Choroid plexus epithelial cell (primary cell): ENCODE measurements at places on chromosomes 2 and 18.

GRCh38 chr2:150619607-150620330 lies 132.3 kb upstream of the RND3 start:
- DNase-seq = peak; percentile 89

DNA sequence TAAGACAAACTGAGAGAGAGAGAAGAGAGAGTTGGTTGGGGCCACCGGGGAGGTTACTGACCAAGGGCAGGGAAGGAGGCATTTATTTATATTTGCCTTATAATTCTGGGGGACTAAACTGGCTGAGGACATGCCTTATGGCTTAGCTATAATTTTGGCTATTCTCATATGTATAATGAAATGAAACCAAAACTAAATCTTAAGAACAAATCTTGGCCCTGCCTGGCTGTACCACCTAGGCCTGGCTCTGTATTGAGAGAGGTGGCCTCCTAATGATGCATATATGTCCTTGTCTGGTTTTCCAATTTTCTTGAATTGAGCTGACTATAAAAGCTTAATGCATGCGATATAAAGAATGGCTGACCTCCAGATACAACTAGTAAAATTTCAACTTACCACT lies 3.5 kb upstream of the PPP1CB start:
- DNase-seq = no peak

- peak; percentile 75 for DNase-seq
Observed at GRCh38 chr2:218397820-218398436, 1.7 kb upstream of the CTDSP1 start.

DNA sequence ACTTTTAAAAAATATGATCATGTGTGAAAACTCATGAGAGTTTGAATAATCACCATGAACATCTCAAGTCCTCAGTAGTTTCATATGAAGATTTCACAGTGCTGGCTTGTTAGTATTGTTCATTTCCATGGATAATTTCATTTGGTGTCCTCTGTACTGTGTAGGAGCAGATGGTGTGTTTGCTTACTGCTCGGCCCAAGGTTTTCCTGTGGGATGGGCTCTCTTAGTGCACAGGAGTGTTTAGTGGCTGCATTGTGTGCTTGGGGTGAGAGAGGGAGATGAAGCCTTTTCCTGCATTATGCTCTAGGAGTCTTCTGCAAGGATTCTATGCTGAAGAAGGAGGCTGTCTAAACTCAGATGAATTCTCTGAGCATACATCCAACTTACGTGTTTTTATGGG lies 270.6 kb downstream of the SOCS6 start:
- DNase-seq = no peak

DNA sequence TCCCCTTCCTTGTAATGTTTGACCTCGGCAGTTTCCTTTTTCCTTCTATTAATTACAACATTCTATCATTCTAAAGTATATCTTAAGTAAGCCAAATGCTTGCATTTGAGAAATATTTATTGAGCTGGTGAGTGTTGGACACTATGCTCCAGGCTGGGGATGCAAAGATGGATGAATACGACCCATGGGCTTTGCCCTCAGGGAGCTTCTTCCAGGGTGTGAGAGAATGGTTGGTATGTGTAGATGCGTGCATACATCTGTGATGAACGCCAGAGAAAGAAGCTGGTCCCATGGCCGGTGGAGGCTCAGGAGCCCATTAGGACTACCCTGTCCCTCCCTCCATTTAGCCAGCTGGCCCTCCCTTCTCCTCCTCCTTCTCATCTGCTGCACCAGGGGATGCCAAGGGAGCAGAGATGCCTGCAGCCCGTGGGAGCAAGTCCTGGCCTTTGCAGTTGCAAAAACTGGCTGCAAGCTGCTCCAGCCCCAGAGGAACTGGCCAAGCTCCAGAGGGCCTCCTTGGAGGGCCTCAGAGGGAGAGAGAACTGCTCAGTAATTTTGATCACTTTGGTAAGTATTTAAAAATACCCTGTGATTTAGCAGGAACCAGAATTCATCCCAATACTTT lies 65.7 kb upstream of the FOSL2 start:
- DNase-seq = peak; percentile 54

- no peak for DNase-seq
Observed at GRCh38 chr2:149160195-149160594, 121.7 kb downstream of the LYPD6B start.

DNA sequence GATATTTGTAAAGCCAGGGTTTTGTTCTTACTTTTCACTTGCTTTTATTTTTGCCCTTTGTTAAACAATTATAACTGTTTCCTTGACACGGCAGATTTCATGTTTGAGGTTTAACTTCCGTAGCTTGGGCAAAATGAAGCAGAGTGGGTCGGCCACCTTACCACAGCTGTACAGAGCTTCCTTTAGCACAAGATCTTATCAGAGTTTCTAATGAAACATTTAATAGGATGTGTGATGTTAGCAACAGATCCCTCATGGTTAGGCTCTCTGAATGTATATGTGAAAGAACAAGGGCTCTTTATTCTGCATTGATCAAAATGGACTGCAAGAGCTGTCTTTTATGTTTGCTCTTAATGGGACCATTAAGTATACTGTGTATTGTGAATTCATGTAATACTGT lies 22.3 kb downstream of the RNF125 start:
- DNase-seq = no peak

DNA sequence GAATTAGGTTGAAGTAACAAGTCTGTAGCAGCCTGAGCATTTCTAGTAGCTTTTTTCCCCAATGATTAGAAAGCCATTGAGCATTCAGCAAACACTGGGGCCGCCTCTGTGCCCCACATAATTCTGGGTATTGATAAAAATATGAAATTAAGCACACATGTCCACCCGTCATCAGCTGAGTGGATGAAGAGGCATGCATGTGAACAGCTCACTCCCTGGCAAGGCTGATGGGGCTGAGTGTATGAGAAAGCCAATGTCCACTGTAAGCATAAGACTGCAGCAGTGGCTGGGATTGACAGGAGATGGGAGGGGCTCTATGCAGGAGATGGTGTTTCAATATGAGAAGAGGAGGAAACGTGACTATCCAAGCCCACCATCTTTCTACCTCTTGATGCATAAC lies 124.4 kb upstream of the KLHL29 start:
- no peak for DNase-seq

- no peak for DNase-seq
Observed at GRCh38 chr2:98043101-98043500, 43.9 kb upstream of the VWA3B start.

- no peak for DNase-seq
Observed at GRCh38 chr2:237955640-237956401, 11.0 kb upstream of the UBE2F start.

GRCh38 chr2:26179446-26179913 lies 6.6 kb downstream of the GAREM2 start:
- no peak for DNase-seq

- DNase-seq = no peak
Observed at GRCh38 chr2:225231900-225232299, 167.6 kb upstream of the NYAP2 start.
